ENCODE measurements at places on chromosomes 4 and X. TPM values are rescaled to one million over a fixed set of nuclear protein-coding genes. Genes with fewer than 3 reads are reported as not detected.

GRCh38 chrX:55490121-55490520 is 473 bp upstream of the USP51 start:
- no peak for DNase-seq

GRCh38 chr4:75963558-75963957 is 22.7 kb upstream of the NAAA start:
- DNase-seq, result no peak

DNA sequence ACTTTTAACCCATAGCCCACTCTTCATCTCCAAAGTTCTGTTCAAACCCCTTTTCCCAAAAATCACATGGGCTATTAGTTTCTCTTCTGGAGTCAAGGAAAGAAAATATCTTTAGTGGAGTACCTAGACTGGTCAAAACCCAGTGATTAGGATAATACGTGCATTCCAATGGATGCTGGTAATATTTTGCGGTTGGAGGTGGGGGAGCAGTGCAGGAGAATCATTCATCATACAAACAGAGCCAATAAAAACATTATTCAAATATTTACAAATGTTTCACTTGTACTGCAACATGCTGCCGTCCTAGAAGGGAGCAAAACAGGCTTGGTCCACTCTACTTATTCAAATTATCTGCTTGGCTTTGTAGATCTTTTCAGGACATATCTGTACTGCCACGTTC is 57.2 kb upstream of the RAB9B start:
- no peak for DNase-seq

DNA sequence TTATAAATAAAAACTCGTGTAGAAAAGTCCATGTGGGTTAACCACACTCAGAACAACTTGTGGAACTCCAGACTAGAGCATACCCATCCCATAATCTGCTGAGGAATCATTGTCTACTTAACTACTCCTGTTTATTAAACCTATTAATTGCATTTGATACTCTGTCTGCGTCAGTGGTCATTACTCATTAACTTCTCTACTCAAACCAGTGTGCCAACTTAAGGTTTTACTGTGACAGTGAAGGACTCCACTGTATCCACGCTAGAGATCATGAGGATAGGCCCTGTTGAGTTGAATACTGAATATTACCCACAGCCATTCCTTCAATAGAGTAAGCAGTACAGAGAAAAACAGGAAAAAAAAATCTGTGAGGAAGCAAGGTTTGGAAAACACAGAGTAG is 17.3 kb downstream of the HPGD start:
- no peak for DNase-seq

GRCh38 chr4:152244659-152245058 is 291.2 kb downstream of the FBXW7 start:
- no peak for DNase-seq

- no peak for DNase-seq
These were observed 65.8 kb downstream of the SLIT2 start for GRCh38 chr4:20317424-20317985.

- DNase-seq, result no peak
These were observed 17.2 kb downstream of the GLUD2 start for GRCh38 chrX:121064579-121064978.

GRCh38 chr4:186192066-186192612 is 772 bp downstream of the CYP4V2 start:
- DNase-seq, result peak; percentile 53

GRCh38 chr4:40731792-40732245 is 17.9 kb upstream of the NSUN7 start:
- no peak for DNase-seq

DNA sequence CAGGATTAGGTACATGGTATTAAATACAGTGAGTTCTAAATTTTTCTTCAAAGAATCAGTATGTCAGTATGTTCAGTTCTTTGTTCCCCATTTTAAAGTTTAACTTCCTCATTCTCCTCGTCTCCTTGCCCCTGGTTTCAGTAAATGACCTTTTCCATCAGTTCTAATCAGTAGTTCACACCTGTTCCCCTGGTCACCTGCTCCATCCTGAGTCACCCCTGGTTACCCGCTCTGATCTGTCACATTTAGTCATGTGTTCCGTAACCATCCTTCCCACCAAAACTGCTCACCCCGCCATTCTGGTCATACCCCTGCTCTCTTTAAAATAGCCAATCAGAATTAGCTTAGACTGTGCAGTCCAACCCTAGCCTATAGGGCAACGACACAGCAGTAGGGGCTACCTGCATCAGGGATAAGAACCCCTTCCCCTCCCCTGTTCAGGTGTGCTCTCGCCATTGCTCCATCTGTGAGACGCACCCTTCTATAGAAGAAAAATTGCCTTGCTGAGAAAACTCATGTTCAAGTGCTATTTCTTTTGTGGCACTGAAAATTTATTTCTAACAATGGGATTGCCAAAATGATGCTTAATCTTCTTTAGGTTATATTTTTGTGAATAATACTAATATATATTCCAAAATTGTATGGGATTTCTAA is 181.3 kb downstream of the OR13H1 start:
- no peak for DNase-seq

GRCh38 chr4:139118365-139118764 is 58.7 kb downstream of the ELF2 start:
- no peak for DNase-seq

DNA sequence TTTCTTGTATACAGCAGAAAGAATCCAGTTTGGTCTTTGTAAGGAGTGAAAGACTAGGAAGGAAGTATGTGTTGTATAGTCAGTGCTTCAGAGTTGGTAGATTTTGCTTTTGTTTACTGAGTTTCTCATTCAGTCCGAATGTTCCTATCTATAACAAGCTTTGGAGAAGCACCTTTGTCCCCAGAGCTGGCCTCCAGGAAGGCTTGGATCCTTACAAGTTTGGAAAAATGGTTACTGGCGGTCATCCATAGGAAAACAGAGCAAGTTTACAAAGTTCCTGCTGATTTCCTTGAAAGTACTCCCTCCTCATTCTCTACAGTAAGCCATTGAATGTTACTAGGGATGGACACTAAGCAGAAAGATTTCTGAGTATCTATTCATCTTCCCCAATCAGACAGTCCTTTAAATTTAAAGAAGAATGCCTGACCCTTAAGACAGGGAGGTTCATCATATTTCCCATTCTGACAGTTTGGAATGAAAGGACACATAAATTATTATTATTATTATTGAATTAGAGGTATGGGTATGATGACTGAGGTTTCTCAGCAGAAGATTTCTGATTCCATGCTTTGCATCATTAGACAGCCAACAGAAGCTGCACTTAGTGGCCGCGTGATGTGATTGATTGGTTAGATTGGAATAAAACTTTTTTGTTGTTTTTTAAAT is 35.8 kb downstream of the FAT4 start:
- DNase-seq, result no peak

- no peak for DNase-seq
These were observed 11.0 kb downstream of the RXFP1 start for GRCh38 chr4:158532556-158533231.

- DNase-seq, result no peak
These were observed 26.0 kb upstream of the BMP2K start for GRCh38 chr4:78749972-78750727.

- no peak for DNase-seq
These were observed 20.9 kb downstream of the FGF13 start for GRCh38 chrX:138690591-138690990.

GRCh38 chrX:118976599-118977340 is 2.4 kb downstream of the LONRF3 start:
- DNase-seq, result peak; percentile 41

DNA sequence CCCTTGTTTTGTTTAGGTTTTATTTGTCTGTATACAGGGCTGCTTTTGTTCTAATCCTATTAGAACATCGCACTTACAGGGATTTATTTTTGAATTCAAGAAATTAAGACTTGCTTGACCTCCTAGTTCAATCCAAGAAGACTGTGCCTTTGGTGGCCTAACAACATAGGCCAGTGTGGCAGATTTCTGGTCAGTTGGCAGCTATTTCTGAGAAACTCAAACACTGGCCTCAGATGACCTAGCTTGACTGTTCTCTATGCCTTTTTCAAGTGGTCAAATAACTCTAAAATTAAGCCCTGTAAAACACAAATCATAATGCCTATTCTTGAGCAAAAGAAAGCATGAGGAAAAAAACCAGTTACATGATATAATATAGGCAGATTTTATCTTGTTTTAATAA is 89.3 kb upstream of the GPR34 start:
- DNase-seq, result peak; percentile 44

DNA sequence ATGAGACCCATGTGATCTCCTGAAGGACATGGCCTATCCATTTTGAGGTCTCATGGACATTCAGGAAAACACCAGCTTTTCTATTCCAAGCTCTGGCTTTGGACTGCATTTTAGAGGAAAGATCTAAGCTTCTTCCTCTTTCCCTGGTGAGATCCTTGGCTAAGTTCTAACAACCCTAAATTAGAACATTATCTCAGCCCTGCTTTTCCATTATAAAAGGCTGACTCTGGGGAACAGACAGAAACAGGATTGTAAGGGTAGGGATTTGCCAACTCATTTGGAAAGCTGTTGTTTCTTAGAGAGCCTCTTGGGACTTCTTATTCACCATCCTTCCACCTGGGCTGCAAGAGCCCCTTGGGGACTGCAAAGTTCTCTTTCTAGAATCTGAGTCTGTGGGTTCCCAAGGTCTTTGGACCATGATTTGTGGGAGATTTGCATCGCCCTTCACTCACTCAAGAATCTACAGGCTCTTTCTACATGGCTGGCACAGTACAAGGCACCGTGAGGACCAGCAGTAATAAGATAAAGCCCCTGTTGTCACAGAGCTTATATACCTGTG is 146.9 kb downstream of the FNIP2 start:
- DNase-seq, result peak; percentile 44

DNA sequence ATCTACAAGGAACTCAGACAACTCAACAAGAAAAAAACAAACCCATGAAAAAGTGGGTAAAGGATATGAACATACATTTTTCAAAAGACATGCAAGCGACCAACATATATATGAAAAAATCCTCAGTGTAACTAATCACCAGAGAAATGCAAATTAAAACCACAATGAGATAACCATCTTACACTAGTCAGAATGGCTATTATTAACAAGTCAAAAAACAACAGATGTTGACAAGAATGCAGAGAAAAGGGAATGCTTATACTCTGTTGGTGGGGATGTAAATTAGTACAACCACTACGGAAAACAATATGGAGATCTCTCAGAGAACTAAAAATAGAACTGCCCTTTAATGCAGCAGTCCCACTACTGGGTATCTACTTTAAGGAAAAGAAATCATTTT is 12.1 kb downstream of the NIPAL1 start:
- DNase-seq, result no peak

- no peak for DNase-seq
These were observed 1928.2 kb upstream of the TENM3 start for GRCh38 chr4:180314972-180315371.

DNA sequence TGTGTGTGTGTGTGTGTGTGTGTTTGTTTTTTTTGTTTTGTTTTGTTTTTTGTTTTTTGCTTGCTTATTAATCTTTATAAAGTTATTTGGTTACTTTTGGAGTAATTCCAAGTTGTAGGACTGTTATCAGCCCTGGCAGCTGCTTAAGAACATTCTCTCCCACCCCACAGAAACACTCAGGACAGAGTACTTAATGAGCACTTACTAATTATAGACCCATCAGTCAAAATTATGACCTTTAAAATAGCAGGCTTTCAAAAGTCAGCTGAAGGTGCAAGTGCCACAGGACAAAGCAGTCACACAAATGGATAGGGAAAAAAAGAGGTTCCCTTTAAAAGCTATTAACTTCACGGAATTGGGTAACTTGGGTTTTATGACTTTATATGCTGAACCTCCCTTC is 69.0 kb downstream of the BEND2 start:
- DNase-seq, result no peak

- DNase-seq, result no peak
These were observed 95.6 kb upstream of the SLC4A4 start for GRCh38 chr4:71243091-71243833.

GRCh38 chr4:35644591-35644990 is 599.7 kb downstream of the ARAP2 start:
- DNase-seq, result no peak

GRCh38 chrX:81577028-81577427 is 375.1 kb downstream of the SH3BGRL start:
- peak; percentile 24 for DNase-seq

DNA sequence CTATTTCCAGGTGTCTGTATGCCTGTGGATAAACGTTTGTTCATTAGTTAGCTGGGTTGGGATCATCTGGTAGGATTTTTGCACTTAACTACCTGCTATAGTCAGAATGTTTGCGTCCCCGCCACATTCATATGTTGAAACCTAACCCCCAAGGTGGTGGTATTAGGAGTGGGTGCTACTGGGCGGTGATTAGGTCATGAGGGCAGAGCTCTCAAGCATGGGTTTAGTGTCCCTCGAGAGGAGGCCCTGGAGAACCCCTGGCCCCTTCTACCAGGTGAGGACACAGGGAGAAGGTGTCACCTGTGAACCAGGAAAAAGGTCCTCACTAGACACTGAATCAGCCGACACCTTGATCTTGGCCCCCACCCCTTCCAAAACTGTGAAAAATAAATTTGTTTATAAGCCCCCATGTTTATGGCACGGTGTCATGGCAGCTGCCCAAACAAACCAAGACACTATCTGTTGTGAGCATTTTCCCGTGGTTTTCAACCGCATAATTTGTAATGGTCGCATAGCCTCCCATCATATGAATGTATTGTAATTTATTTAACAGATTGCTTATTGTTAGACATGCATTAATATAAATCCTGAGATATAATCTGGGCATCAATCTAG is 92.7 kb upstream of the TRIM2 start:
- no peak for DNase-seq

DNA sequence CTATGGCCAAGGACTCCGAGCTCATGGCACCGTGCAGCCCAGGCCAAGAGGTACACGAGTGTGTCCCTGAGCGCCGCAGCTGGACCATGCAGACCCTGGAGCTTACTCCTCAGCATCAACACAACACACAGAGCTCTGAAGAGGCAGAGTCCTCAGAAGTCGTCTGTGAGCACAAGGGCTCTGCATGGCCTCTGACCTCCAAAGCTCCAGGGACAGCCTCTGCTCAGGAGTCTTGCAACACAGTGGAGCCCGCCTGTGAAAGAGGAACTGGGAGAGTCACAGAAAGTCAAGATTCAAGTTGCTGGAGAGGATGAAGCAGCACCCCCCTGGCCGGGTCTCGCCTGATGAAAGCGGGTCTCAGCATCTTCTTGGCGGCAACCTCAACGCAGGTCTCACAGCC is 2.9 kb downstream of the LRPAP1 start:
- DNase-seq, result no peak

The RLIM gene
- 49.4 TPM for total RNA-seq

The CDKL2 gene
- total RNA-seq, result 0.59 TPM

The GPR143 gene
- not detected for total RNA-seq

The PHKA1 gene
- total RNA-seq, result 11.9 TPM

The GAGE12H gene
- total RNA-seq, result not detected

The SH3TC1 gene
- total RNA-seq, result 0.68 TPM

The CC2D2A gene
- total RNA-seq, result 17.3 TPM

The FMR1NB gene
- total RNA-seq, result not detected

The MRFAP1 gene
- 128 TPM for total RNA-seq
